ENCODE measurements at places on chromosomes 2 and 18.

DNA sequence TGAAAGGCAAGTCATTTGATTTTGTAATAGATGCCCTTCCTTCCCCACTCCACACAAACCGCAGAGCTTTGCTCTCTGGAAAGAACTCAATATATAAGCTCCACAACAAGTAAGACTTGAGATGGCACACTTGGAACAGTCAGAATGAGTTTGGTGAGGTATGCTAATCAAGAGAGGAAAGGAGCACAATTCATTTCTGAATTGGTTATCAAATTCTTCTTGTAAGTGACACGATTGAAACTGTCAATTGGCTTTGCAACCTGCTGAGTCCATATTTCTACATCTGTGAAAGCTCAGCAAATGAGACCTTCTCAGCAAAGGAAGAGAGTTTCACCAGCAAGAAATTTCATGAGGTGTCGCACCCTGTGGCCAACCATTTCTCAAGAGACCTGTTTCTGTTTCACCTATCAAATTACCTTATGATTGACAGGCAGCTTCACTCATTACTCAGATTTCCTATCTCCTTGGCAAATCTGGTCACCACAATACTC is 19.1 kb downstream of the CTLA4 start:
- no peak for DNase-seq

GRCh38 chr2:100606726-100607343 is 44.0 kb downstream of the PDCL3 start:
- DNase-seq, result no peak

GRCh38 chr2:65450393-65450792 is 18.0 kb upstream of the SPRED2 start:
- no peak for DNase-seq

- DNase-seq, result no peak
Measured at GRCh38 chr18:62606106-62606505, 83.3 kb downstream of the ZCCHC2 start.

- DNase-seq, result no peak
Measured at GRCh38 chr2:232888099-232888836, 18.2 kb downstream of the SNORC start.

DNA sequence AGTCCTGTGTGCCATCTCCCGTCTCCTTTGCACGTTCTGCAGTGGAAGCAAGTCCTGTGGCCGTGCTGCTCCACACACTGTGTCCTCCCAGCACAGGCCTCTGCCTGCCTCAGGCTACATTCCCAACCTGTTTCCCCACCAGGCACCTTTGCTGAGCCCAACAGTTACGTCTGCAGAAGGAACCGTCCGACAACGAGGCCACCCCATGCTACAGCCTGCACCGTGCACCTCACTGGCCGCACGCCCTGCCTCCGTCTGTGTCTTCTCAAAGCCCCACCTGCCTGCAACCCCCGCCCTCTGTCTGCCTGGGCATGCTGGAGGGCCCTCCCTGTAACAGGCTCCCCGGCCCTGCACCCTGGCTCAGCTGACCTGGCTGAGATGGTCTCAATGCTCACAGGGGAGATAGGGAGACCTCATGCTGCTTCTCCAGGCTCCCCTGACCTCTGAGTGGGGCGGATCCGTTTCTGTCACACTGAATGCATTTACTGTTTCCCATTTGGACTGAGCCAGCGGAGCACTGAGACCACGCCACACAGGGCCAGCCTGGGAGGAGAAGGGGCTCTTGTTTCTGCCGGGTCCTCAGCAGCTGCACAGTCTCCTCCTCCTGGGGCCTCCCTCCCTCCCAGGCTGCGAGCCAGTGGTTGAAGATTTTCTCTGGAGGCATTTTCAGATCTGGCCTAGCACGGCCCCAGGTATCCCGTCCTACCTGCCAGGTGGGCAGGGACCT is 109.1 kb upstream of the OTOS start:
- no peak for DNase-seq

DNA sequence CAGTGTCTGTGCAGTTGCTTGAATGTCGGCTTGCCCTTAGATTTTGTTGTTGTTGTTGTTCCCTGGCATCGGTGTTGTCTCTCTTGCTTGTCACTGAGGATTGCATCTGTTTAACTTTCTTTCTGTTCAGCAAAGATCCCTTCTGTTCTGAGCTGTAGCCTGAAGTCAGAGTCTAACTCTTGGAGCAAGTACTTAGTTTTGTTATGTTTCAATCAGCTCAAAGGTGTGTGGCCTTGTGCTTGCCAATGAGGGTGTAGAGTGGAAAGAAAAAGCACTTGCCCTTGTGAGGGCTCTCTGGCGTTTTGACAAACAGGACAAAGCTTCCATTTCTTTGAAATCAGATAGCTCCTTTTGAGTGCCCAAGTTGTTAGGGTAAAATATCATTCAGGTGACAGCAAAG is 757.1 kb upstream of the CDH7 start:
- DNase-seq, result no peak

DNA sequence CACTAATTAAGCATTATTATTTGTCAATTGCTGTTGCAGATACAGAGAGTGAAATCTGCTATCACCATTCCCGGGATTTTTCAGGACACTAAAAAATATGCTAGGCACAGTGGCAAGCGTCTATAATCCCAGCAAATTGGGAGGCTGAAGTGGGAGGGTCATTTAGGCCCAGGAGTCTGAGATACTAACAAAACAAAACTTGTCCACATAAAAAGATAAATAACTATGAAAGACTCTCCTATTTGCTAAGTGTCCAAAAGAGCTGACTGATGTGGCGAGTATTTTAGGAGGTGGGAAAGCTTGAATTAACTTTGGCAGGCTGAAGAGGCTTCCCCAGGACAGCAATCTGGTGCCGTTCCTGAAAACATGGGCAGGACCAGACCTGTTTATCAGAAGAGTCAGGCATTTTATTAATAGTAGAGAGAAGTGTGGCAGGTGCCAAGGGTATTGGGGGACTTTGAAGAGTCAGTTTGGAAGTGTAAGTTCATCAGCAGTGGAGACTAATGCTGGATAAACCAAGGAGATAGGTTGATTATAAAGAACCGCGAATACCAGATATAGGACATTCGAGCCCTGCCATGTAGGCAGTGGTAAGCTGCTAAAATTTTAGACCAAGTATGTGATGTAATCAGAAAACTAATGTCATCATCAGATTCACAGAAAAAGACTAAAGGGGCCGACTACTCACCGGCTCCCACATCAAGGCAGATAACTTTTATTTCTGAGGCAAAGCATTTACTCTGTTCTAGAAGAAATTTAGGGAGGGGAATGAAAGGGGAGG is 201.8 kb downstream of the EPHA4 start:
- DNase-seq, result no peak

DNA sequence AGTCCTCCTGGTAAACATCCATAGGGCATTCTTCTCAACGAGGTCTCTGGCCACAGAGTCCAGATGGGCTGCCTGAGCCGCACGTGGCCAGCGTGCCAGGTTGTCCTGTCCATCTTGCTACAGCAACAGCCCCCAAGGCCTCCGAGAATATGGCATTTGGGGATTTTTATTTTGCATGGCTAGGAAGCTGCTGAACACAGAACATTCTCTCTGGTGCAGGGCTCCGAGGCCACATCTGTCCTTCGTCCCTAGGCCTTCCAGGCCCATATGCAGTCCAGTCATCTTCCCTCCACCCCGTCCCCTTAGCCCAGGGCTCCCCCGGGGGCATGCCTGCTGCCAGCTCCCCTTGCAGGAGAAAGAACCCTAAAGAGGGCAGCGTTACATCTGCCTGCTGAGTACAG is 2.3 kb downstream of the HDAC4 start:
- DNase-seq, result no peak

DNA sequence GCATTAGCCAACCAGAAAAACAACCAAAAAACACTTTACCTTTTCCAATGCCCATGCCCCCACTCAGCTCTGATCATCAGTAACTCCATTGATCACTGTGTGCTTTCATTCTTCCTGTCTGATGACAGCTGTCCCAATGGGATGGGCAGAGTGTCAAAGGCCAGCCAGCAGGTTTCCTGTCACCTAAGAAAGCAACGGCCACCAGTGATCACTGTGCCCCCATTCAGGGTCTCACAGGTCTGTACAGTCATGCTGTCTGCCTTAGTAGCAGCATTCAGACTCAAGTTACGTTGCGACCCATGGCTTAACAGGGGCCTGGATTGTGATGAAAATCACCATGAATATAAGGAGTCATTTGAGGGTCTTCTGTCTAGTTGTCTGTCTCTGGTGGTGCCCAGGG is 184.5 kb downstream of the MGAT5 start:
- no peak for DNase-seq

DNA sequence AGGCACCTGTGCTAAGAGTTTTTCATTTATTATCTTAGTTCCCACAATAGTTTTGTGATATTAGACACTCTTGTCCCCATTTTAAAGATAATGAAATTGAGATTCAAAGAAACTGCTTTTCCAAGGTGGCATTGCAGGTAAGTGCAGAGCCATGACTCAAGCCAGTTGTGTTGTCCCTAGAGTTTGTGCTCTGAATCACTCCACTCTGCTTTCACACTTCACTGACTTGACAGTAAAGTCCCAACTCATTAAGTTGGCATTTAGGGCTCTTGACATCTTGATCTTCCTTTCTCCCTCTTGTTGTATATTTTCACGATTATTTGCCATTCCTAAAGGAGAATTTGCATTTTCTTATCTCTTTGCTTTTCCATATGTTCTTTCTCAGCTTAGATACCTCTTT is 114.3 kb downstream of the DIS3L2 start:
- no peak for DNase-seq

DNA sequence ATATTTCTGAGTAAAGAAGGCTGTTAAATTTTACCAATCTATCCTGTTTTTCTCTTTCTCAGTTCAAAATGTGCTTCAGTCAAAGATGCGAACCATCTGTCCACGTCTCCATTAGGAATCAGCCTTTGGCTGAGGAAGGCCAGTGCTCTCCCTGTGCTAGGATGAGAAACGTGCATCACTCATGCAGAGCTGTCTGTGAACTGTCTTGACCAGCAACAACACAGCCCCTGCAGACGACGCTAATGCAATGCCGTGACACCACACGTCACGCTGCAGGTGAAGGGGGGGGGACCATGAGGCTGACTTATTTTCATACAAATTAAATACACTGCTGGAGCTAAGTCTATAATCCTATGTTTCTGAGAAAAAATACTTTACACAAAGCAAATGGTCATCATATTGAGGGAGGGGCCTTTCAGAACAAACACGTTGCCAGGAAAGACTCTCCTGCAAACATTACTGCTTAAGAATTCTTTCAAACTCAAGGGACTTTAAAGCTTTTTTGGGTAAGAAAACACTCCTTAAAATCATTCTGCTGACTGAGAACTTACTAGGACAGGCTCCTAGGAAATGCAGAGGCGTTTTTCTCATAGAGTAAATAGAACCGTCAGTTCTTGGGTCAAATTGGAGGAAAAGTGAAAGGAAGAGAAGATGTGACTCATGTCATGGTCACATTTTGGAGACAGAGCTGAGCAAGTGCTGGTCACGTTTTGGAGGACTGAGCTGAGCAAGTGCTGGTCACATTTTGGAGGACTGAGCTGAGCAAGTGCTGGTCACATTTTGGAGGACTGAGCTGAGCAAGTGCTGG is 97.0 kb downstream of the MBP start:
- DNase-seq, result no peak

Measured in T-helper 17 cell (primary cell).